Cerebellar nuclear complex (tissue), 1 donor: ENCODE measurements at places on chromosomes 11 and 22.

DNA sequence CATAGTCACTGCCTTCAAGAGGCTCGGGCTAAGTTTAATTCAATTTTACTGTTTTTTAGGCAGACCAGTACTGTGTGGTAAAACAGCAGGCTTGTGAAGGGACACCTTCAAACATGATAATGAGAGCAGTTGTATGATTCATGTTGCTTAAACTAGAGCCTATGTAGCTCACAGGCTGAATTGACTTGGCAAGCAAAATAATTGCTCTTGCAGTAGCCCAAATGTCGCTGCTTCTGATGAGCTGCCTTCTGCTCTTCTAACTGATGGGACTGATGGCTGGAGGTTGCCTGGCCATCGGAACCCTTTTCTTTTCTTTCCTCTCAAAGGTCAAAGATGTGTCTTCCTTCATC lies 137.6 kb downstream of the MAML2 start:
- peak; percentile 79 for DNase-seq

- DNase-seq = no peak
Measured at GRCh38 chr11:122703541-122704272, 48.2 kb downstream of the UBASH3B start.

- no peak for DNase-seq
Measured at GRCh38 chr11:124210421-124210820, 27.3 kb downstream of the OR10D3 start.

- DNase-seq = no peak
Measured at GRCh38 chr22:43078522-43078921, 10.7 kb downstream of the TTLL1 start.

GRCh38 chr11:123564221-123564620 lies 90.2 kb downstream of the SCN3B start:
- DNase-seq = no peak

GRCh38 chr11:57744357-57744756 lies 3.1 kb downstream of the SELENOH start:
- no peak for DNase-seq

- DNase-seq = no peak
Measured at GRCh38 chr11:28146123-28146751, 38.0 kb downstream of the METTL15 start.
